ENCODE measurements at places on chromosomes 16 and 17.

DNA sequence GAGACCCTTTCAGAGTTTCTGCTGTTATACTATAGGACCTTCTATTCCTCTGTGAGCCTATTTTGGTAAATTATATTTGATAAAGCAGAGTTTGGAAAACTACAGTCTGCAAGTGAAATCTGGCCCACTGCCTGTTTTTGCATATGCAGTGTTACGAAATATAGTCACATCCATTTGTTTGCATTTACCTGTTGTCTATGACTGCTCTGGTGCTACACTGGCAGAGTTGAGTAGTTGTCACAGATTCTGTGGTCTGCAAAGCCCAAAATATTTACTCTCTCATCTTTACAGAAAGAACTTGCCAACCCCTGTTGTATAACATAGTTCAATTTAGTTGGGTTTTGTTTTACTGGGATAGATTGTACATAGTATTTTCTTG is 42.3 kb downstream of the TNRC6A start:
- DNase-seq: no peak

GRCh38 chr17:82355770-82356427 is 3.1 kb upstream of the TEX19 start:
- DNase-seq: no peak

- DNase-seq: no peak
Observed at GRCh38 chr17:40996829-40997228, 2.9 kb upstream of the KRTAP3-3 start.

- DNase-seq: no peak
Observed at GRCh38 chr17:36602030-36602748, 806 bp downstream of the MRM1 start.

GRCh38 chr16:50252874-50253513 is 13.4 kb upstream of the ADCY7 start:
- DNase-seq: no peak

DNA sequence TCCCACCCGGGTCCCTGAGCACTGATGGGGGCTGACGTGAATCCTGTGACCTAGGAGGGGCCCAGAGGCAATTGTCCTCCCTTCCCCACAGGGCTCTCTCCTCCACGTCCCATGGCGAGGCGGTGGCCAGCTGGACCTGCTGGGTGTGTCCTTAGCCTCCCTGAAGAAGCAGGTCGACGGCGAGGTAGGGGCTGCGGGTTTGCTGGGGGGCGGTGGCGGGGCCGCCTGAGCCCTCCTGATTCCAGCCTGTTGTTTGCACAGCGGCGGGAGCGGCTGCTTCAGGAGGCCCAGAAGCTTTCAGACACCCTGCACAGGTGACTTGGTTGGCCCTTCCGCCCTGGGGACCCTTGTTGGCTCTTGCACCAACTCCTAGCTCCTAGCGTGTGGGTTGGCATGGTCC is 1.7 kb downstream of the CHTF18 start:
- no peak for DNase-seq

DNA sequence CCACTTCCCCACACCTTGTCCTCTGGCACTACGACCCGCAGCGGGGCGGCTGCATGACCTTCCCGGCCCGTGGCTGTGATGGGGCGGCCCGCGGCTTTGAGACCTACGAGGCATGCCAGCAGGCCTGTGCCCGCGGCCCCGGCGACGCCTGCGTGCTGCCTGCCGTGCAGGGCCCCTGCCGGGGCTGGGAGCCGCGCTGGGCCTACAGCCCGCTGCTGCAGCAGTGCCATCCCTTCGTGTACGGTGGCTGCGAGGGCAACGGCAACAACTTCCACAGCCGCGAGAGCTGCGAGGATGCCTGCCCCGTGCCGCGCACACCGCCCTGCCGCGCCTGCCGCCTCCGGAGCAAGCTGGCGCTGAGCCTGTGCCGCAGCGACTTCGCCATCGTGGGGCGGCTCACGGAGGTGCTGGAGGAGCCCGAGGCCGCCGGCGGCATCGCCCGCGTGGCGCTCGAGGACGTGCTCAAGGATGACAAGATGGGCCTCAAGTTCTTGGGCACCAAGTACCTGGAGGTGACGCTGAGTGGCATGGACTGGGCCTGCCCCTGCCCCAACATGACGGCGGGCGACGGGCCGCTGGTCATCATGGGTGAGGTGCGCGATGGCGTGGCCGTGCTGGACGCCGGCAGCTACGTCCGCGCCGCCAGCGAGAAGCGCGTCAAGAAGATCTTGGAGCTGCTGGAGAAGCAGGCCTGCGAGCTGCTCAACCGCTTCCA is 2.6 kb downstream of the METTL26 start:
- DNase-seq: no peak

- no peak for DNase-seq
Observed at GRCh38 chr16:52592778-52593177, 45.8 kb upstream of the TOX3 start.

GRCh38 chr16:69037373-69038160 is 67.9 kb upstream of the HAS3 start:
- DNase-seq: no peak

- DNase-seq: no peak
Observed at GRCh38 chr17:19003543-19004420, 782 bp downstream of the FAM83G start.

DNA sequence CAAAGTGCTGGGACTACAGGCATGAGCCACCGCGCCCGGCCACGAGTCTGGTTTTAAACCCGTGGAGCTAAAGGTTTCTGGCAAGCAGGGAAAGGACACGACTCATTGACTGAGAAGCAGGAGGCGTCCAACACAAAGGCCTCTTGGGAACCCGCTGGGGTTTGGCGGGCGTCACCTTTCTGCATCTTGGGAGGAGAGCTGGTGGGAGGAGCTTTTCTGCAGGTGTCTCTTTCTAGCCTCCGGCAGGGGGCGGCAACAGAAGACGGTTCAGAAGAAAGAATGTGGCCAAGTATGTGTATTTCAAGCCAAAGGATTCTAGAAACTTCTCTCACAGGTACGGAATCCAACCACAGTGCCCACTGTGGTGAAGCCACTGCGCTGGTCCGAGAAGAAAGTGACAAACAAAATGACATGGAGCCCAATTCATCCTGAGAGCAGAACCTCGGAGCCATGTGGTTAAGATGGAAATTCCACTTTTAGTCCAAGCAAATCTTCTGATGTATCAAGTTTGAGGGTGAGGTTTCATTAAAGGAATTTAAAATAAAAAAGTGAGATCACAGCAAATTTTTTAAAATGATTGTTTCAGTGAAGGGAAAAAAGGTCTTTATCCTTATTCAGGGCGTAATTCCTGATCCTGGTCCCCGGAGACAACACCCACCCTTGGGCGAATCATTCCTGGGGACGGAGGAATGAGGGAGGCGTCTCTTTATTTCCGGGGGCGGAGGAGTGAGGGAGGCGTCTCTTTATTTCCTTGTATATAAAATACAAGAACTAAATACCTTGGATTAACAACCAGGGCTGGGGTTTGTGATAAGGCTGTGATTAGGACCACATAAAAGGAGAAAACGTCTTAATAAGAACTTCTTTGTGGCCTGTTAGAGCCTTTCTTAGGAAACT is 97.6 kb downstream of the MRM3 start:
- DNase-seq: no peak

- DNase-seq: no peak
Observed at GRCh38 chr17:67542219-67543114, 165.4 kb downstream of the PITPNC1 start.

DNA sequence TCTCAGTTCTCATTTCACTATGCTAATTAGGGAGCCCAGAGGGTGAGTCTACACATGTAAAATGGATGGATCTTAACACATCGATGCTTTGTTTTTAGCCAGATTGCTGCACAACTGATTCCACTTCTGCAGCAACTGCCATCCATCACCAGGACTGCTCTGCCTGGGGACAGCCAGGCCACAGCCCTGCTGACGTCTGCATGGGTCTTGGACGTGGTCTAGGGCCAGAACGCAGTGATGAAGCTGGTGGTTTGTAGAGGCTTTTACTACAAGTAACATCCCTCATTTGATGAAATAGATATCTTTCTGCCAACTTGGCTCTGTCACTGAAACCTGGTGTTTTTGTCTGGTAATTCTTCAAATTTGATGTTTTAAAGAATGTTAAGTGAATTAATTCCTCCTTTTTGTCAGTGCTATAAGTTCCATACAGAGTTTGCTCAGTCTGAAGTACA is 50.6 kb downstream of the MARCHF10 start:
- DNase-seq: no peak

DNA sequence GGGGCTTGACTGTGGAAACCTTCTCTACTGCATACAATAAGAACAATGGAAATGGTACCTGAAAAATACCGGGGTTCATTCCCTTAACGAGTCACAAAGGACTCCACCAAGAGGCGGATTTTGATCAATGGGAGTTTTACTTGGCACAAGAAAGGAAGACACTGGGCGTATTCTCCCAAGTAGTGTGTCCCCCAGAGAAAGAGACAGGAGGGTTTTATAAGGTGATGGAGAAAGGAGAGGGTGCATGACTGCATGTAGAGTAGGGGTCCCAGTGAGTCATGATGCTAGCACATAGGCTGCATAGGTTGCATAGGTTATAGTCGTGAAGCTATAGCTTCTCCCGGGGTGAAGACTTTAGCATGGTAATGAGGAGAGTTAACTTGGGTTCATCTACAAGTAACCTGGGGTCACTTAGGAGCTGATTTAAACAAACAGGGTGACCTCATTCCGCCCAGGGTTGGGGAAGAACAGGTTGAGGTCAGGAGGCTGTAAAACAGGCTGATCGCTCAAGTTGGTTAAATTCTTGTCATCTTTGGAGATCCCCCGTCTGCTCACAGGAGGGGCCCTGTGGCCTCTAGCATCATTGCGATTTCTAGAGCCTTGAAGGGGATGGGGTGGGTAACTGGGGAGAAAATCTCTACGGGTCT is 1.5 kb downstream of the MPV17L start:
- no peak for DNase-seq

DNA sequence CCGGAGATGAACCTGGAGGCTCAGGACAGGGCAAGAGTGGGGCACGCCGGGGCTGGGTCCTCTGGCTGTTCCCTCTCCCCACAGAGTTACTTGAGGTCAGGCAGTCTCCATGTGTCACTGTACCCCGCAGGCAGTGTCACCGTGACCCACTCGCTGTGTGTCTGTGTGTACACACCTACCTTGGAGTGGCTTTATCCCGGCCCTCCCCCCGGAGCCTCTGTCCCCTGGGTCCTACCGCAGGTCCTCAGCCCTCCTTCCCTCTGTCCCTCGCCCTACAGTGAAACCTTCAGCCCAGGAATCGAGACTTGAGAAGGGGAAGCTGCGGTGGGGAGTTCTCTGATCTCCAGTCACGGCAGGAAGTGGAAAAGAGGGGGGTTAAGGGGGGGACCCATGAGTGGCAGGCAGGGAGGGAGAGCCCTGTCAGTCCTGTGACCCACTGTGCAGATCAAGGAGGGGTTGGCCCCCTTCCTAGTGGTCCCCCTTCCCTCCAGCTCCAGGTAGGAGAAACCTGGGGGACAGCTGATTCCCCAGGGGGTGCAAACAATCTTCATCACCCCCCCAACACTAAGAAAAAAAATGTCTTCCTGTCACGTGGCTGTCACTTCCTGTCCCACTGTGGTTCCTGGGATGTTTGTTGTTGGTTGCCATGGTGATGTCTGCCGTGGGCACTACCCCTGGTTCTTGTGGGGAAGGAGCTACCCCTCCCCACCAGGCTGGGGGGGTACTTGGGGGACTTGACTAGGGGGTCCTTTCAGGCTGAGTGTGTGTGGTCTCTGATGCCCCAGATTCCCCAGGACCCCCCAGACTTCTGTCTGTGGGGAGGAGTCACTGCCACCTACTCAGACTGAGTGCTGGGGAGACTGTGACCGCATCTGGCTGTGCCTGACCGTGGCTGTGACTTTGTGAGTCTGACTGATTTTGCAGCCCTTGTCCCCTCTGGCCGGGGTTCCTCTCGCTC is 13.7 kb downstream of the RARA start:
- no peak for DNase-seq

- DNase-seq: no peak
Observed at GRCh38 chr16:63967966-63968365, 1153.9 kb downstream of the CDH11 start.

- DNase-seq: no peak
Observed at GRCh38 chr17:47696717-47697642, 3.0 kb downstream of the TBKBP1 start.

GRCh38 chr16:50103764-50104163 is 38.0 kb downstream of the HEATR3 start:
- DNase-seq: no peak

GRCh38 chr17:1232786-1233185 is 37.5 kb upstream of the BHLHA9 start:
- no peak for DNase-seq

- no peak for DNase-seq
Observed at GRCh38 chr16:12124742-12125141, 148.2 kb downstream of the SNX29 start.

- no peak for DNase-seq
Observed at GRCh38 chr17:17053446-17054379, 11.5 kb downstream of the MPRIP start.

GRCh38 chr17:20063665-20064648 is 54.8 kb downstream of the SPECC1 start:
- DNase-seq: no peak

- no peak for DNase-seq
Observed at GRCh38 chr17:73068322-73069153, 23.9 kb downstream of the SLC39A11 start.

- no peak for DNase-seq
Observed at GRCh38 chr16:27185776-27186130, 17.6 kb upstream of the KDM8 start.

DNA sequence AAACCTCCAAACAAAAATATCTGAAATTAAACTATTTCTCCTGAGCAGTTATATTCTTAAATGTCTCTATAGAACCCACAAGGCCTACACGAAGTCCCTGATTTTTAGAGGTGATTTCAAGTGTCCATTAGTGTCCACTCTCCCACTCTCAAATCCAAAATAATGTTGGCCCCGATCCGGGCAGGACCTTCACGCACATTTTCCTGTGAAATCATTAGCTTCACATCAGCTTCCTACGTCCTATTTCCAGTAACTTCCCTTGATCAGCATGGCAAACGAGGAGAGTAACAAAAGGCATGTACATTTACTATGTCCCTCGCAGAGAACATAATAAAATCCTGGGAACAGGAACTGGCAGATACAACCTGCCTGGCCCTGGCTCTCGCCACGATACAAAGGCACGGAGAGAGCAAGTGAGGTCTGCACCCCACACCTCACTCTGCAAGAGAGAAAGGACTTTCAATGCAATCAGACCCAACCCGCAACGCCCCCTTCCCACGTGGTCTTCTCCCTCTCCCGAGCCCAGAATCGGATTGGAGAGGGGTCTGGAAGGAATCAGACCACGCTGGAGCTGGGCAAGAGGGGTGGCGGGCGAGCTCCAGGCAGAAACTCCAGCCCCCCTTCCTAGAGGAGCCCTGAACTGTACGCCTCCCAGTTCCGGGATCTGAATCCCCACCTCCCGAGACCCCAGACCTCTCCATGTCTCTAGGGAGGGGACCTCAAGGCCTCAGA is 17.5 kb upstream of the C17orf78 start:
- no peak for DNase-seq

GRCh38 chr16:52123061-52123839 is 423.7 kb downstream of the TOX3 start:
- DNase-seq: no peak
